CD4-positive, alpha-beta T cell treated with Interleukin-12 subunit alpha and Interleukin-12 subunit beta, for 1 hour (primary cell): ENCODE measurements at places on chromosomes 12 and 14.
A peak's percentile ranks its signal among the peaks of the same experiment; 100 is the strongest.

- peak; percentile 36 for DNase-seq
These were observed 159.4 kb upstream of the TMTC2 start for GRCh38 chr12:82527165-82527780.

DNA sequence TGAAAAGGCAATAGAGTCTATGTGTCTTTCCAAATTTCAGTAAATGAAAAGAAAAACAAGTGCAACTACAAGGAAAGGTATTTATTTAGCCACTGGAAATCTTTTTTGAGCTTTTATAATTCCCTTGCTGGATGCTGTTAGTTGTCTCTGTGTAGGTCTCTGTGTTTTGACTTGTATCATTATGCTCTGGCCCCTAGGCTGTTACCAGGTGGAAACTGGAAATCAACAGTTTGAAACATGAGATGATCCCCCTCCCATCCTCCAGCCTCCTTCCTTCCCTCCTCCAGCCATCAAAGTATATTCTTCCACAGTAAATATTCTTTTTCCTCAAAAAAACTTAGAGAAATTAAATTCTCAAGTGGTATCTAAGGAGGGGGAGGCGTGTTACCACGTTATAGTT lies 934 bp upstream of the DCN start:
- DNase-seq: no peak

GRCh38 chr12:41966001-41966400 lies 178.7 kb downstream of the GXYLT1 start:
- no peak for DNase-seq

GRCh38 chr12:132085291-132085635 lies 58.9 kb downstream of the DDX51 start:
- DNase-seq: peak; percentile 14

DNA sequence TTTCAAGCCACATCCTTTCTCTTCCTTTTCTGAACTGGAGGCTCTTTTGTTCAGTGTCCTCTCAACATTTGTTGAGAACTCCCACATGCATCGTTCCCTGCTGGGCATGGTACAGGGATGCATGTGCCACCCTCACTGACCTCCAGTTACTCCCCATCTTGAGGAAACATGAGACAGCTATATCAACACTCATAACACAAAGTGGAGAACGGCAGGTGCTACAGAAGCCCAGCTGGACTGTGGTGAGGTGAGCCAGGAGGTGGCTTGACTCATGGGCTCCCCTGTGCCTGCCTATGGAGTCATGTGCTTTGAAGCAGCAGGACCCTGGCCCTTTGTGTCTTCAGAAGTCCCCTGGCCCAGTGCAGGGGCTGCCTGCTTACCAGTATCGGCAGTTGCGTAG lies 9.7 kb downstream of the MYH6 start:
- DNase-seq: no peak

DNA sequence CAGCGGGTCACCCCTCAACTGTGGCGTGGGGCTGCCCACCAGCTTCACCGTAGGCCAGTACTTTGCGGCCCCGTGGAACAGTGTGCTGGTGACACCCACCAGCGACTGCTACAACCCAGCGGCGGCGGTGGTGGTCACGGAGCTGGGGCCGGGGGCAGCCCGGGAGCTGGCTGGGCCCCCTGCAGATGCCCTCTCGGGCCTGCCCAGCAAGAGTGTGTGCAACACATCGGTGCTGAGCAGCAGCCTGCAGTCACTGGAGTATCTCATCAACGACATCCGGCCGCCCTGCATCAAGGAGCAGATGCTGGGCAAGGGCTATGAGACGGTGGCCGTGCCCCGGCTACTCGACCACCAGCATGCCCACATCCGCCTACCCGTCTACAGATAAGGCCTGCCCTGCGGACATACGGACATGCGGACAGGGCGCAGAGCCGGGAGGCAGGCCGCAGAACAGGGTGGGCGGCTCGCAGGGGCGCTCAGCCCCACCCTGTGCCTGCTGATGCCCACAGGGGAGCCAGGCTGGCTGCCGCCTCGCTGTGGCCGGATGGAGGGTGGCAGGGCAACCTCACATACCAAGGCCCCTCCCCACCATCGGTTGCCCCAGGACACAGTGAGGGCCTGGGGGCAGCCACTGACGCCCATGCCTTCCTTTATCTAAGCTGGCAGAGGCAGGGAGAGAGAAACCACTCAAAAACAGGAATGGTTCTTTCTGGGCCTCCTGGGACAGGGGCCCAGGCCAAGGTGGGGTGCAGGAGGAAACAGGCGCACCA lies 55.5 kb downstream of the FAM222A start:
- no peak for DNase-seq

- DNase-seq: no peak
These were observed 454.4 kb downstream of the VRK1 start for GRCh38 chr14:97251491-97252155.

GRCh38 chr14:67319142-67319541 lies 40.5 kb downstream of the ATP6V1D start:
- no peak for DNase-seq

GRCh38 chr12:92561543-92561899 lies 141.3 kb upstream of the PLEKHG7 start:
- DNase-seq: no peak
